ENCODE measurements at places on chromosomes 3 and 15.

- no peak for DNase-seq
Observed at GRCh38 chr15:70088887-70089691, 8.6 kb downstream of the TLE3 start.

- no peak for DNase-seq
Observed at GRCh38 chr3:105315144-105315543, 51.6 kb upstream of the ALCAM start.

GRCh38 chr15:91409387-91409786 is 309.3 kb downstream of the SV2B start:
- DNase-seq: no peak

GRCh38 chr15:99842071-99842470 is 108.8 kb upstream of the LYSMD4 start:
- no peak for DNase-seq

- no peak for DNase-seq
Observed at GRCh38 chr3:42653303-42653559, 266 bp upstream of the ZBTB47 start.

DNA sequence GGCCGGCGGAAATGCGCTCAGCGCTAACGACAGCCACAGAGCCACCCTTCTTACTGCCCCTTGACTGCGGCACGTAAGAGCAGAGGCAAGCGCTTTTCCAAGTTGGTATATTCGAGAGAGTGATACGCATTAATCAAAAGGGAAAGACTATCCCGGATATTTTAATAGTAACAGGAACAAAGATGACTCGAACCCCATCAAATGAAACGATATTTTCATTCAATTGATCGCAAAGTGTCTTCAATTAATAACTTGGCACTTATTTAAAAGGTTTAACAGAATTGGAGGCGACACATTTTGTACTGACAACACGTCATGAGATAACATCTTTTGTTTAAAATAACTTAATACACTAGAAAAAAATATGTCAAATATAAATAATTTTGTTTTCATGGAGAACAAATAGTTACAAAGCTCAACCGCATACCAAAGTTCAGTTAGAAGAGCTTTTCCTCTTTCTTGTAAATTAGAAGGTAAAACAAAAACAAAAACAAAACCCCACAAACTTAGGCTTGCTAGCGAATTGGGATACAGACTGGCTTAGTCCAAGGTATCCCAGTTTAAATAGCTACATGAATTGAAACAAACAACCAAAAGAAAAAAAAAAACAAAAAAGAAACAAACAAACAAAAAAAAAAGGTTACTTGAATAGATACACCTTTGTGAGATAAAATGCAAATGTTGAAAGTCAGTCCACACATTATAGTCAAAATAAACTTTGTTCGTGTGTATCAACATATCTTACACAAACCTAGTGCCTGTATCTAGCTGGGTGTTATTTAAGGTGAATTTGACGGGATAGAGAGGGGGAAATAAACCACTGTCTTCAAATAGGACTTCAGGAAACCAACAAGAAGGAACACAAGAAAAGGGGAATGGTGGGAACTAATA is 10.2 kb downstream of the SHOX2 start:
- DNase-seq: no peak

DNA sequence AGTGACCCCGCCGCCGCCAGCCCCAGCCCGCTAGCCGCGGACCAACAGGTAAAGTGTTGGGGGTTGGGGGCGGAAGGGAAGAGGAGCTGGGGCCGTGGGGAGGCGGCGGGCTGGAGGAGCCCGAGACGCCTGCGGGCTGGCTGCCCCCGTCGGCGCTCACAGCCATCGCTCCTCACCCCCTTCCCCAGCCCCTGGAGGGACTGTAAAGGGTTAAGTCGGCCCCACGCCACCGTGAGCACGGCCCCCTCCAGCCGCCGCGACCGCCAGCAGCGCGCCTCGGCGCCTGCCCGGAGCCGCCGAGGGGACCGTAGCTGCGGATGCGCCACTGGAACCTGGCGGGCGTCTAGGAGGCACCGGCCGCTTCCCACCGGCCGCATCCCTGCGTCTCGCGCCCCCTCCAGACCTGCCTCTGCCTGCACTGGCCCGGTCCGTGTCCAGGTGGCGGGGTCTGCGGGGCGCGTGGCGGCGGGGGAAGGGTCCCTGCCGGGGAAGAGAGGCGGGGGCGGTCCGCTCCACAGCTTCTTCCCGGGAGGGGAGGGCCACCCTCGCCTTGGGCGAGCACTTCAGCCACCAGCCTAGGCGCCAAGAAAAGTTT is 522 bp downstream of the MED12L start:
- DNase-seq: no peak

GRCh38 chr3:108202834-108203233 is 19.4 kb downstream of the IFT57 start:
- DNase-seq: no peak

DNA sequence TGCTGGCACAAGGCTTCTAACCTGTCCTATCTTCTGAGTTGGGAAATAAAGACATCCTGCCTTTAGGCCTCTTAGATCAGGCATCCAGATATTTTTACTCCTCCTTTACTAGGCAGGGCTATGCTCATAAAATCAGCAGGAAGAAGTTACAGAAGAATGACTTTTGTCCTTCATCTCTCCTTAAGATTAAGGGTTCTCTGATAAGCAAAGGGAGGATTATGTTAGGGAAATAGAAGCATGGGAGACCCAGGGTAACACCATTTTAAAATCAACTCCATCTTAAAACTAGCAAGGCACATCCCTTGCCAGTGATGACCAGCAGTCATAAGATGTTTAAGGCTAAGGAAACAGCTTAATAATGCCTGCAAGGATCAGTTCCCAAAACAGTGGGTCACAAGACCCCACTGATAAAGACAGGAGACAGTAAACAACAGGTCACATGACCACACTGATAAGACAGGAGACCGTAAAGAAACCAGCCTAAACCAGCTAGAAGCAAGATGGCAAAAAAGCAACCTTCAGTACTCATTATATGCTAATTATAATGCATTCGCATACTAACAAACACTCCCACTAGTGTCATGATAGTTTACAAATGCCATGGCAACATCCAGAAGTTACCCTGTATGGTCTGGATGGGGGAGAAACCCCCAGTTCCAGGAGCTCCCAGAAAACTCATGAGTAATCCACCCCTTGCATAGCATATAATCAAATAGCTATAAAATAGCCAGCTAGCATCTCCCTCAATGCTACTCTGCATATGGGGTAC is 14.5 kb upstream of the EHHADH start:
- DNase-seq: no peak

DNA sequence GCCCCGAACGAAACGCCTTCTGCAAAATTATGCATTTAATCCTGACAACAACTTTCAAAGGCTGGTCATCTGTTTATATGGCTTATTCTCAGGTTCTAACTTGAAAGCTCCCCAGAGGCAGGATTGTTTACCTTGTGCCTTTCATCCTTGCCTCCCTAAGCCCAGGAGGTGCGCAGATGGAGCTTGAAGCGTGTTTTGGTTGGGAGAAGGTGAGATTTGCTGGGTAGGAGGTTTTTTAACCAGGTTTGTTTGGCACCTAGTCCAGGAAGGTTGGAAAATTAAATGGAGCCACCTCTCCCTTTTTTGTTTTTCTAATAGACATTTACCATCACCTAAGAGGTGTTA is 675 bp downstream of the TSEN2 start:
- DNase-seq: no peak

GRCh38 chr3:172372895-172373294 is 75.4 kb downstream of the GHSR start:
- DNase-seq: no peak

- DNase-seq: no peak
Observed at GRCh38 chr15:91995146-91995545, 141.6 kb downstream of the SLCO3A1 start.

- no peak for DNase-seq
Observed at GRCh38 chr3:134952371-134952770, 157.3 kb downstream of the EPHB1 start.

GRCh38 chr3:42708611-42709151 is 6.1 kb upstream of the HHATL start:
- no peak for DNase-seq

- no peak for DNase-seq
Observed at GRCh38 chr15:68317281-68318007, 39.9 kb downstream of the FEM1B start.

- no peak for DNase-seq
Observed at GRCh38 chr3:194736896-194737600, 51.4 kb downstream of the FAM43A start.

GRCh38 chr15:26848498-26848897 is 18.4 kb upstream of the GABRA5 start:
- DNase-seq: no peak
